CD4-positive, alpha-beta T cell treated with Interferon gamma for 1 hour (primary cell): ENCODE measurements at places on chromosomes 2 and 18.

DNA sequence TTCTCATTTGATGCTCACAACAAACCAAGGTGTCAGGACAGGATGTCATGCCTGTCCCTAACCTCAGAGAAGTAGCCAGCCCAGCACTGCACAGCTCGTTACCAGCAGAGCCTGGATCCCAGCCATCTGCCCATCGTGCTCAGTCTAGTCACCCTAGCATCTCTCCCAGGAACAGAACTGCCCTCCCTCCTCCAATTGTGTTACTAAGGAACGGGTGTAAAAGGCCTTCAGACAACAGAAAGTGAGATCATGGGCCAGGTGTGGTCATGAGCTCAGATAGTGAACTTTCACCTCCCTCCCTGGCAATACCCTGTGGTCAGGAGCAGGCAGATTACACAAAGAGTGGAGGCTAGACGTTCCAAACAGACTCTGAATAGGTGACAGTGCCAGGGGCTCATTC is 111.8 kb upstream of the PPP1CB start:
- no peak for DNase-seq

- DNase-seq: no peak
Measured at GRCh38 chr2:19861813-19862212, 40.0 kb downstream of the TTC32 start.

DNA sequence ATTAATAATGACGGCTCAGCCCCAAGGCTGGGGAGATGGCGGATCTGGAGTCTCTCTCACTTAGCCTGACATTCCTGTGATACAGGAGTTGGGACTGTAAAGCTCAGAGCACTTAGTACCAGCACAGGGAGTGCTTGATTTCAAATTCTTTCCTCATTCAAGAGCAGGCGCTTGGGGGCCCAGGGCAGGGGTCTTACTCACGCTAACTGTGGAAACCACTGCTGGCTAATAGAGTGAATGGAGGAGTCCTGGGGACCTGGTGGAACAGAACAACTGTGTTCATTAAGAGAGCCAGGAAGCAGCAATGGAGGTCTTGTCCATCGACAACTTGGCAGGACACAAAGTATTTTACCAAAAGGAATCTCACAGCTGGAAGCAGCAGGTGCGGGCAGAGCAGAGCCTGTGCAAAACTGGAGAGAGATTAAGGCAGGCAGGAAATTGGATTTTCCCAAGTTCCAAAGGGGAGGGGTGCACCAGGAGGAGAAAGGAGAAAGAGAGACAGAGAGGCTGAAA is 358.9 kb downstream of the TNS1 start:
- DNase-seq: no peak

GRCh38 chr2:239158641-239159475 is 242.0 kb downstream of the HDAC4 start:
- no peak for DNase-seq

DNA sequence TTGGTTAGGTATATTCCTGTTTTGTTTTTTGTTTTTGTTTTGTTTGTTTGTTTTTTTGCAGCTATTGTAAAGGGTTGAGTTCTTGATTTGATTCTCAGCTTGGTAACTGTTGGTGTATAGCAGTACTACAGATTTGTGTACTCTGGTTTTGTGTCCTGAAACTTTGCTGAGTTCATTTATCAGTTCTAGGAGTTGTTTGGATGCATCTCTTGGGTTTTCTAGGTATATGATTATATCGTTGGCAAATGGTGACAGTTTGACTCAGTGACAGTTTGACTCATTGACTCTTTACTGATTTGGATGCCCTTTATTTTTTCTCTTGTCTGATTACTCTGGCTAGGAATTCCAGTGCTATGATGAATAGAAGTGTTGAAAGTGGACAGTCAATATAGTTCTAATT is 53.7 kb downstream of the APLF start:
- DNase-seq: no peak

DNA sequence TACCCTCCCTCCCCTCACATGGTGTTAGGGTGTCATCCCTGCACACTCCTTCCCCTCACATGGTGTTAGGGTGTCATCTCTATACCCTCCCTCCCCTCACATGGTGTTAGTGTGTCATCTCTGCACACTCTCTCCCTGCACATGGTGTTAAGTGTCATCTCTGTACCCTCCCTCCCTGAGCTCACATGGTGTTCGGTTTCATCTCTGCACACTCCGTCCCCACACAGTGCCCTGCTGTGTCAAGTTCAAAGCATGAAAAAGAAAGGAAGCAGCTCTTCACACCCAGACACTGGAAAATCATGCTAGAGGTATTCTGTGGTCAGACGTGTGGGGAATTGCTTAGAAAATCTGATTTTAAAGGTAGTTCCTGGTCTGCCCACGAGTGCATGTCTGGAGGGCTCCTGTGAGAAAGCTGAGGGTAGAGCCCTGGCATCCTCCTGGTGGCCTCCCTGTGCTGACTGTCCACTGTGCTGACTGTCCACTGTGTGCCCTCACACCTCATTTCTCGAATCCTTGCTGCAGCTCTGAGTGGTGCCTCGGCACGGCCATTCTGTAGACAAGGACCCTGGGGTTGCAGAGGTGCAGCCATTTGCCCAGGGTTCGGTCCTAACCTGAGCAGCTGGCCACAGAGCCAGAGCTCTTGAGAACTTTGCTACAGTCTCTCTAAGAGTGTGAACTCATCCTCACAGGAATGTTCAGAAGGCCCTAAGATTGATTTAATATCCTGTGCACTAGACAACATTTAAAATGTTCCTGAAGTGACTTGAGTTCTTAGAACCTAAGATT is 69.1 kb upstream of the NFATC1 start:
- no peak for DNase-seq

GRCh38 chr2:2902547-2903281 is 474.9 kb downstream of the EIPR1 start:
- no peak for DNase-seq

GRCh38 chr2:173858291-173858731 is 106.9 kb downstream of the SP3 start:
- no peak for DNase-seq

DNA sequence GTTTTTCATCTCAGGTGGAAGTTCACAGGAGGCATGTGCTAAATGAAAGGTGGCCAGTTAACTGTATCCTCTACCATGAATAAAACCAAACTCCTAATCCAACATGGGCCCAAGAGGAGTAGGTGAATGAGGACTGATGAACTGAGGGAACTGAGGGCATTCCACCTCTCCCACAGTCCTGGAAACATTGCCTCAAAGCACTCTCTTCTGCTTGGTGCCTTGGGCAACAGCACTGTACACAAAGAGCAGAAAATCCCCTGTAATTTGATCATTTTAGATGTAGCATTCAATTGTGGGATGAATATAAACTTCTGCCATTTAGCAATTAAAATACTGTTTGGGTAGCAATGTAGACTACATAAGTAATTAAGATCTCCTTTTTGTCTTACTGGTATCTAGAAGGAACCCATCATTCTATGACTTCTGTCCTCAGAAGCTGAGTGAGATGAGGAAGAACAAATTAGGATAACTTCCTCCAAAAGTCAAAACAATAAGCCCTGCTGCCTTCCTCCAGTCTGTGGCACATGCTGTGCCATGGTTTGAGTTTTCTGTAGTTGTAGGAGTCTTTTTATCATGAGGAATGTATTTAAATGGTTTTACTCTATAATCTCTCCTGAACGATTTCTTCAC is 86.7 kb upstream of the ZEB2 start:
- DNase-seq: no peak

DNA sequence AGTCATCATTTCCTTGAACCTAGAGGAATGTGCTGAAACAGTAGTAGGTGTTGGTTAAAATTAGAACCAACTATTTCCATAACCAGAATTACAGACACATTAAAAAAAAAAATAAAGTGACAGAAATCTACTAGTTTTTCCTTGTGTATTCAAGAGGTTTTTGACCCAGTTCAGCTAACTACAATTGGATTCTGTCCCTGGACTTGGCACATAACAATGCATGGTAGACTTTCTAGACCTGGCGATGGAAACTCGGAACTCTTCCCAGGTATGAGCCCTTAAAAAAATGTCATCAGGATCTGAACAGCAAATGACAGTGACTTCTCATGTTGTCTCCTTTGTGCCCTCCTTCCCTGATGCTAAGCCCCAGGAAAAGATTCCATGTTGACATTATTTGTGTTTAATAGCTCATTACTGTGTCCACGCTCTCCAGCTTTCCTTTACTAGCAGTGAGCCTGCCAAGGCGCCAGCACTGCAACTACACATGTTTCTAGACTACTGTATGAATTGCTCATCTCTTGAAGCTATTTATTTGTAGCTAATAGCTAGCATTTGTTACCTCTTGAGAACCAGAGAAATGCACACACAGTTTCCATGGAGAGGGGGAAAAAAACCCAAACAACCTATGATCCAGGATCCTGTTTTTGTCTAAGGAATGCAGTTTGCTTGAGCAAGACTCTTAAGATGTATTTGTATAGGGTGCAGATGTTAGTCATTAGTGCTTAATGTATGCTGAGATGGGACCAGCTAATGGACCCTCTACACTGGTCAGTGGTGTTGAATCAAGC is 148.5 kb downstream of the FMNL2 start:
- no peak for DNase-seq

DNA sequence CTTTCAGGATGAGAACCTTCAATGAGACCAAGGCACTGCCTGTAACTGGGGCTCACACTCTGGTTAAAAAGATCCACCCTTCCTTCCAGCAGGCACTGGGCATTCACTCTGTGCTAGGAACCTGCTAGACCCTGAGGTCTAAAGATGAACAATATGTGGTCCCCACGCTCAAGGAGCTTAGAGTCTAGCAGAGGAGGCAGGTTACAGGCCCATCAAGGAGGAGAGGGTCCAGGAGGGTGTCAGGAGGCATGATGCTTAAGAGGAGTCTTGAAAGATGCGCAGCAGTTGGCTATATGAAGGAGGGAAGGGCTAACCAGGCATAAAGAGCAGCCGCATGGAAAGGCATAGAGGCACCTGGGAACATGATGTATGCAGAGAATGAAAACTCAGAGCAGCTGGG is 4.5 kb downstream of the ANKRD53 start:
- DNase-seq: no peak

DNA sequence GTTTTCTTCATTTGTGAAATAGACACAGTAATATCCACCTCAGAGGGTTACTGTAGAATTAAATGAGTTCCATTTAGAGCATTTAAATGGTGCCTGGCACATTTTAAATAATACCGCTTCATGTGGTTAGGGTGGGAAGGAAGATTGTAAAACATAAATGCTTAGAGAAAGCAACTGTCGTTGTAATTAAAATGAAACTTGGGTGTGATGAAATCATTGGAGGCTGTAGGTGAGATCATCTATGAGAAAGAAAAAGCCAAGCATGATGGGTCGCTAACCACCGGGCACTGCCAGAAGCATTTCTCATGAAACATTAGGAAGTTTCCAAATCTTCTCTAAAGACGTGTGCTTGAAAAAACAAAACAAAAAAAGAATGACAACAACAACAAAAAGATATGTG is 8.2 kb upstream of the SLC39A10 start:
- no peak for DNase-seq
